Type B pancreatic cell (in vitro differentiated cells): ENCODE measurements at places on chromosomes 6 and 20. TPM values are rescaled to one million over a fixed set of nuclear protein-coding genes. Genes with fewer than 3 reads are reported as not detected.

Gene TRIM15
- total RNA-seq: 0.92 and 1.4 TPM in 2 replicates

Gene IL20RA
- total RNA-seq: 0.90 and 1.7 TPM in 2 replicates

Gene COL9A3
- 8.8 and 21.2 TPM in 2 replicates for total RNA-seq

Gene CTCFL
- 0.07 TPM in 2 replicates for total RNA-seq

Gene CST8
- total RNA-seq: not detected in 2 replicates

Gene PDE10A
- total RNA-seq: 6.6 and 10.8 TPM in 2 replicates

Gene TTLL9
- total RNA-seq: 0.17 and 3.4 TPM in 2 replicates

Gene MTFR2
- total RNA-seq: 2.5 and 3.9 TPM in 2 replicates

Gene TPX2
- total RNA-seq: 45.0 and 130 TPM in 2 replicates

Gene PROCR
- 0.76 and 5.8 TPM in 2 replicates for total RNA-seq

Gene KCNK16
- total RNA-seq: 22.6 and 41.1 TPM in 2 replicates

Gene RHAG
- total RNA-seq: not detected in 2 replicates

Gene TULP4
- 94.1 and 109 TPM in 2 replicates for total RNA-seq

Gene PDYN
- total RNA-seq: 0.19 TPM in 1 of 2 replicates, not detected in the other

Gene GMPR
- 1.8 and 3.8 TPM in 2 replicates for total RNA-seq
